Spleen (tissue), 13 donors: ENCODE measurements at places on chromosomes 5 and 9. TPM values are rescaled to one million over a fixed set of nuclear protein-coding genes. Genes with fewer than 3 reads are reported as not detected.

Gene STKLD1
- 1.0 TPM for polyA plus RNA-seq

Gene ADRA1B
- 4.3 TPM for polyA plus RNA-seq

Gene ASPN
- 1.1 TPM for polyA plus RNA-seq

Gene SUSD3
- polyA plus RNA-seq = 68.8 TPM

- no peak for DNase-seq
These were observed 5.2 kb upstream of the DUSP1 start for GRCh38 chr5:172776235-172776594.

DNA sequence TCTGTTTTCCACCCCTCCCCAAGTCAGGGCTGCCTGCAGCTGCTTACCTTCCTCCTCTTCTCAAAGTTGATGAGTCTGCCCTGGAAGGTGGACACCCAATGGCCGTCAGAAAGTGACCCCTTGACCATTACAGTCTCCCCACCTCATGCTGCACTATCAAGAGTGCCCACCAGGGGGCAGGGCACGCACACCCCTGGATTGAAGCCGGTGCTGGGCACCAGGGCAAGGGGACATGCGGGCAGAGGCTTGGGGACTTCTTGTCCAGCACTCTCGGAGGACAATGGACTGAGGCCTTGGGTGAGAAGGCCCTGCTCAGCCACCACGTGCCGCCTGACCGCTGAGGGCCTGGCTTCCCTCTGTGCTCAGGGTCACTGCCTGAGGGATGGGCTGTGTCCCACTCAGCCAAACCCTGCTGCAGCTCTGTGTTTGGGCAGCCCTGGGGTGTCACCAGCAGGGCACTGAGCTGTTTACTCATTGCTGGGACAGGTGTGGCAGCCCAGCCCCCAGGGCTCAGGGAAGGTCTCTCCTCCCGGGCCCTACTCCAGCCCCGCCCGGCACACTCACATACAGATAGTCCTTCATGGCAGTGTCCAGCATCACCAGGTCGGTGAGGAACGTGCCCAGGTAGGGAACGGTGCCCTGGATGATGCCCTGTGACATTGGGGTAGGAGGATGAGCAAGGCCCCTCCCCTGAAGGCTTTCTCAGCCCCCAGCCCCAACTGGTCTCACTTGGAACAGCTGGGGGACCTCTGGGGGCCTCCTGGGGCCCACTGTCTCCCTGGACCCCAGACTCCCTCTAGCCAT is 17.7 kb downstream of the RALGDS start:
- DNase-seq = peak; percentile 92

DNA sequence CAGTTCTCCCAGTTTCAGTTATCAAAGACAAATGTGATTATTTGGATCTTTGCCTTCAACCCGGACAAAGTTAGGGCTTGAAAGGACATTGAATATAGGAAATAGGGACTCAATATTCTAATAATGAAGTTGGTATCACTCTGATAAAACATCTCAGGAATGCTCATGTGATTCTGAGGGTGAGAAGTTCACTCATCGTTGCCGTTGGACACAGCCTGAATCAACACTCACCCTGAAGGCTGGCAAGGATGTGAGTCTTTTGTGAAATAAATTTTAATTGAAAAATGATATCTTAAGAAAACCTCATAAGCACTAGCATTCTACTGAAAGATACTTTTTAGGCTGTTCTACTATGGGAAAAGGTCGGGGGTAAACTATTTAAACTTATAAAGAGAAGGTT is 44.8 kb upstream of the C9orf72 start:
- no peak for DNase-seq

- no peak for DNase-seq
These were observed 67.8 kb upstream of the NEURL1B start for GRCh38 chr5:172573120-172573882.

DNA sequence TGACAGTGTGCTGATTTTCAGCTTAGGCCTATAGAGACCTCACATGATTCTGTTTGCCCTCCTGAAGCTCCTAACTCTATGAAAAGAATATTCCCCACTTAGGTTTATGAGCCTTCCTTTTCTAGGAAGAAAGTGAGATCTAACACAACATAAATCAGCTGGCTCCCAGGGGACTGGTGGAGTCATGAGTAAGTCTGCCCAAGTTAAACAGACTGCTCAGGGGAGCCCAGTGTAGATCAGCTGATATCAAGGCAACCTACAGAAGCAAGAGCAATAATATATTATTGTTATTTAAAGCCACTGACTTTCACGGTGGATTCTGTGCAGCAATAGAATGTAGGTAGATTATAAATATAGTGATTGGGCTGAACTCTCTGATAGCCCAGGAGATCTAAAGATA is 1978.6 kb upstream of the CDH6 start:
- no peak for DNase-seq

- no peak for DNase-seq
These were observed 15.2 kb upstream of the PHYKPL start for GRCh38 chr5:178247481-178248456.

GRCh38 chr5:54390015-54390414 is 65.5 kb upstream of the HSPB3 start:
- DNase-seq = no peak

DNA sequence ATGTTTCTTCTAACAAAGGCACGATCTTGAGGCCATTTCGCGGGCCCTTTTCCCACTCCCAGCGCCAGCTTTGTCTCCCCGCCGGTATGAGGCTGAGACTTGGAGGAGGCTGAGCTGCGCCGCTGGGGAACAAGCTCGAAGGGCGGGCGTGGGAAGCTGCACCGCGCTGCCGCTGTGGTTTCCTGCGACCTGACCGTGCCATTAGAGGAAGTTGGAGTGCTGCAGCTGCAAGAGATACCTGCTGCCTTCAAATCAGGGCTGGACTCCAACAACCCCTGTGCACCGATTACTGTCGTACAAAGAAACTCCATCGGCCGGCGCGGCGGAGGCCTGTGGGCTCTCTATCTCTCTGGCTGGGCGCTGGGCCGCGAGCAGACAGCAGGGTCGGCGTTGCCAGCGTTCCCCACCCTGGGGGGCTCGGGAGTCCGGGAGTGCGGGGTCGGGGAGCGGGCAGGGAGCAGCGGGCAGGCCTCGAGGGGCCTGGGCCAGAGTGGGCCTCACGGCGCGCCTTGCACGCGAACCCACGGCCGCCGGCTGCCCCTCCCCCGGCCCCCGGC is 1.3 kb upstream of the ERBIN start:
- peak; percentile 97 for DNase-seq

DNA sequence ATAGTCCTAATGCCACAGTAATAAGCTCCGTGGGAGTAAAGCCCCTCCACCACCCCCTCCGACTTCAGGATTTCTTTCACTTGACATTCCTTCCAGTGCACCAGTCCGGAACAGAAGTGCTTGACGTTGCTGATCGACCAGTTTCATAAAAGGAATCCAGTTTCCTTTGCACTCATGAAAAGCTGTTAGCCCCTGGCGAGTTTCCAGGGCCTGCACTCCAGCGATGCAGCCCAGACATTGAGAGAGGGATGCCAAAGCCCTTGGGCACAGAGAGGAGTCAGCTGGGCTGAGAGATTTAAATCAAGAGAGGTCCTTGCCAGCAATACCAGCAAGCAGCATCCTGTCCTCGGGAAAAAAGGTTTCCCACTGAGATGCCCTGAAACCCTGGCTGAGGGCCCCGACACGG is 170.1 kb downstream of the GABBR2 start:
- no peak for DNase-seq

DNA sequence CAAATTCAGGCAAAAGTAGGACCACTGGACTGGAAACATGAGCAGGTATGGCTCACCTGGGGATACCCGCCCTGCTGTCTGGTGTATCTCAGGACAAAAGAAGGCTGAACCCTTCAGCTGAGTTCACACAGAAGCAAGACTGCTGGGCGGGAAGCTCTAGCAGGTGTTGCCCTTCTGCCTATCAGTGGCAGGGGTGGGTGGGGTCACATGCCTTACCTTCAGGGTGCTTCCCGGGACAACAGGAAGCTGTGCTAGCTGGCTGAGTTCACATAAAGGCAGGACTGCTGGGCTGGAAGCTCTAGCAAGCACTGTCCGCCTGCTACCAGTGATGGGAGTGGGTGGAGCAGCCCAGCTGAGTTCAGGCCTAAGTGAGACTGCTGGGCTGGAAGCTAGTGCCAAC is 498.8 kb upstream of the ZNF608 start:
- DNase-seq = no peak

DNA sequence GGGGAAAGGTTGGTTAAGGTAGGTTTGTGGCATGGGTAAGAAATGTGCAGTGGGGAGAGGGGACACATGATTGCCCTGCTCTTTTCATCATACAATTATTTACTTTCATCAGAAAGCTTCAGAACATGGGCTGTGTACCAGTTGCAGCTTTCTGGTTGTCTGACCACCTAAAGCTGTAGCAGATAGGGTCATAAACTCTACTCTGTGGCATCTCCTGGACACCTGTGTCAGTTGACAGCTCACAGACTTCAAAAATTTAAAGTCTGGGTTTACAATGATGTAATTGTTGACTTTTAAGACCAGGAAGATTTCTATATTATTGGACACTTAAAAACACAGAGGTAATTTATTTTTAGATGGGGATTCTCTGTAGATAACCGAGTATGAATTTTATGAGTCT is 222.7 kb upstream of the PRR16 start:
- DNase-seq = no peak

- no peak for DNase-seq
These were observed 315.0 kb downstream of the FER start for GRCh38 chr5:109062664-109063063.
